ENCODE measurements at places on chromosomes 4 and X. TPM values are rescaled to one million over a fixed set of nuclear protein-coding genes. Genes with fewer than 3 reads are reported as not detected.

HSFX4 gene
- total RNA-seq, result not detected

DIPK2B gene
- 2.0 TPM for total RNA-seq

SYTL4 gene
- 16.8 TPM for total RNA-seq

MAGEC2 gene
- total RNA-seq, result not detected

PGAM4 gene
- total RNA-seq, result not detected

IL1RAPL2 gene
- not detected for total RNA-seq

GPC4 gene
- 5.9 TPM for total RNA-seq

DCHS2 gene
- total RNA-seq, result 0.23 TPM

ERCC6L gene
- total RNA-seq, result 1.2 TPM

- H3K27me3 ChIP-seq, result no peaks in the 10 kb centered on the region
- no peak for DNase-seq
- no peaks in the 10 kb centered on the region for H3K36me3 ChIP-seq
- H3K27ac ChIP-seq, result peak overlapping the region; percentile 78
- H3K4me3 ChIP-seq, result no peak overlapping the region
Measured at GRCh38 chrX:45758319-45758718, 557.6 kb upstream of the DIPK2B start.

- H3K4me1 ChIP-seq, result no peaks in the 10 kb centered on the region
- no peaks in the 10 kb centered on the region for H3K36me3 ChIP-seq
- peak overlapping the region; percentile 13 for H3K27ac ChIP-seq
- no peaks in the 10 kb centered on the region for H3K27me3 ChIP-seq
- H3K4me3 ChIP-seq, result no peak overlapping the region
Measured at GRCh38 chr4:180794333-180794732, 1448.9 kb upstream of the TENM3 start.

- DNase-seq, result no peak
- no peaks in the 10 kb centered on the region for H3K27me3 ChIP-seq
- H3K36me3 ChIP-seq, result no peaks in the 10 kb centered on the region
- H3K4me1 ChIP-seq, result no peaks in the 10 kb centered on the region
- H3K27ac ChIP-seq, result no peak overlapping the region
Measured at GRCh38 chrX:79361192-79361870, 5.8 kb downstream of the ITM2A start.

DNA sequence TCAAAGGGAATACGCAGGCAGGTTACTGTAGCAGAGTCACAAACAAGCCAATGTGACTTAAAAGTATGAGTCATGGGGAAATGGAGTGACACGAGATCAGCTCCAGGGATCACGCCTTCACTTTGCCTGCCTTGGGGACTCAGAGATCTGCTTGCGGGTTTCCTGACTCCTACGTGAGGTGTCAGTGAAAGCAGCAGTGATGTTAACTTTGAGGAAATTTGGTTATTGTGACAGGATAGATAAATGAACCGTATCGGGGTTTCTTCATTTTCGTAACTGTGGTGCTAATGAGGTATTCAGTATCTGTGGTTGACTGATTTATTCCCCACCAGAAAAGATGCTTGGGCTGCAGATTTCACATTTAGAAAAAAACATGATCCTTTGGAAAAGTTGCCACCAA, 383.3 kb upstream of the ZFP42 start:
- H3K4me3 ChIP-seq, result no peak overlapping the region
- H3K4me1 ChIP-seq, result no peaks in the 10 kb centered on the region
- DNase-seq, result no peak
- no peaks in the 10 kb centered on the region for H3K36me3 ChIP-seq

DNA sequence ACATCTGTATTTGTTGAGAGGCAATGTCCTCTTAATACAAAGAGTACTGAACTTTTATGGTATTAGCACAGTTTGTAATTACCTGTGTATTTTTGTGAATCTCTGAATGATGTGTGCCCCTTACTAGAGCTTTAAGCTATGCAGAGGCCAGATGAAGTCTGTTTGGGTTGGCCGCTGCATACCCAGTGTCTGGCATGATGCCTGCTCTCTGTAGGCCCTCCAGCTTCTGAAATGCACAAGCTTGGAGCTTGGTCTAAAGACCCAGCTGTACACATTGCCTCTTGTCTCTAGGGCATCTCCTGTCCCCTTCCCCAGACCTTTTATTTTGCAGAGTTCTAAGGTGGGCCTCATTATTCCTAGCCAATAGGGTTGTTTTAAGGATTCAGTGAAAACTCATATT, 68.6 kb downstream of the CDS1 start:
- H3K36me3 ChIP-seq, result no peaks in the 10 kb centered on the region
- no peaks in the 10 kb centered on the region for H3K4me1 ChIP-seq
- H3K4me3 ChIP-seq, result no peak overlapping the region
- no peak overlapping the region for H3K27ac ChIP-seq

DNA sequence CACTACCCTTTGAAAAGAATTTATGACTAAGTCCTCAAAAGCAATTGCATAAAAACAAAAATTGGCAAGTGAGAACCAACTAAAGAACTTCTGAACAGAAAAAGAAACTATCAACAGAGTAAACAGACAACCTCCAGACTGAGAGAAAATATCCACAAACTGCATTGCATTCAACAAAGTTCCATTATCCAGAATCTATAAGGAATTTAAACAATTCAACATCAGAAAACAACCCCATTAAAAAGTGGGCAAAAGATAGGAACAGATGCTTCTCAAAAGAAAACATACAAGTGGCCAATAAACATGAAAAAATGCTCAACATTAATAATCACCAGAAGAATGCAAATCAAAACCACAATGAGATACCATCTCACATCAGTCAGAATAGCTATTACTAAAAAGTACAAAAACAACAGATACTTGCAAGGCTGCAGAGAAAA, 130.2 kb downstream of the GASK1B start:
- H3K36me3 ChIP-seq, result no peaks in the 10 kb centered on the region
- H3K27ac ChIP-seq, result no peak overlapping the region
- DNase-seq, result no peak
- H3K4me3 ChIP-seq, result no peak overlapping the region
- H3K27me3 ChIP-seq, result no peaks in the 10 kb centered on the region

DNA sequence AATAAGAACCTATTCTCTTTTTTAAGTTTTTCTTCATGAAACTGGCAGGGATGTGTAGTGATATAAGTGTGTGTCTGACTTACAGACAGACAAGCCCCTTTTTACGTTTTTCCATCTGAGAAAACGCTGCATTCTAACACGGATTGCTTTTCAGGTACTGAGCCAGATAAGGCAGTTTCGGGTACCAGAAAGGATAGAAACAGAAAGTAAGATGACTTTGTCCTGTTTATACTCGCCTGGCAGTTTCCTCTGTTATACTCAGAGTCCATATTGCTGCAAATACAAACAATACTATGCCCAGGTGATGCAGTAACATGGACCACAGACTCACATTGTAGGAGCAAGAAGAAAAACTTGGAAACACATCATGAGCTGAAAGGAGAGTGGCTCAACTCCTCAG, 2320.6 kb upstream of the AGA start:
- H3K27ac ChIP-seq, result no peak overlapping the region
- no peaks in the 10 kb centered on the region for H3K4me1 ChIP-seq
- no peak for DNase-seq
- H3K27me3 ChIP-seq, result no peaks in the 10 kb centered on the region
- H3K4me3 ChIP-seq, result no peak overlapping the region

- H3K27ac ChIP-seq, result peak within 1 kb of the TSS; percentile 90
- H3K27me3 ChIP-seq, result no peaks in the 10 kb centered on the region
- H3K36me3 ChIP-seq, result peaks cover 28% of the 10 kb centered on the region
- H3K4me1 ChIP-seq, result peaks cover 14% of the 10 kb centered on the region
Measured at GRCh38 chr4:38804654-38805295, at the start of gene TLR1. Gene TLR1 (minus strand): TSS chr4:38804791. CDS start chr4:38798831, 5,960 bp downstream.

DNA sequence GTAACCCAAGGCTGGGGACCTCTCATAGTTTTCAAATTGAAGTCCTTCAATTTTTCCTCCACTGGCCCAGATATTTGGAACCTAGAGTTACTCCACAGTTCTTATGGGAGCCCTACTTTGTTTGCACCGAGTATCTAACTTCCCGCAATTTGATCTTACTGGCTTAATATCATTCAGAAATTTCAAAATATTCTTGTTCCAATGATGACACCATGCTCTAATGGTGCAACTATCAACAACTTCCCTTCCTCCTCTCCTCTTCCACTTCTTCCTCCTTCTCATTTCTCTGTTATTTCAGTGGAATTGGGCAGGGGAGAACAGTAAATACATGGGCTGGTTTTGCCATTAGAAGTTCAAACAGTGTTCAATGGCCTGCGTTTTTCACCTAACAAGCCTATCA, 20.2 kb downstream of the PDCL2 start:
- DNase-seq, result no peak
- H3K36me3 ChIP-seq, result no peaks in the 10 kb centered on the region
- H3K27ac ChIP-seq, result no peak overlapping the region
- H3K27me3 ChIP-seq, result no peaks in the 10 kb centered on the region
- no peaks in the 10 kb centered on the region for H3K4me1 ChIP-seq

- no peak for DNase-seq
- no peak overlapping the region for H3K4me3 ChIP-seq
- H3K27ac ChIP-seq, result no peak overlapping the region
- H3K36me3 ChIP-seq, result no peaks in the 10 kb centered on the region
- no peaks in the 10 kb centered on the region for H3K4me1 ChIP-seq
Measured at GRCh38 chr4:168673476-168673875, 176.6 kb downstream of the PALLD start.

GRCh38 chrX:44536198-44536597, 6.5 kb downstream of the FUNDC1 start:
- H3K27me3 ChIP-seq, result no peaks in the 10 kb centered on the region
- no peak overlapping the region for H3K27ac ChIP-seq
- DNase-seq, result no peak
- no peak overlapping the region for H3K4me3 ChIP-seq
- no peaks in the 10 kb centered on the region for H3K4me1 ChIP-seq

DNA sequence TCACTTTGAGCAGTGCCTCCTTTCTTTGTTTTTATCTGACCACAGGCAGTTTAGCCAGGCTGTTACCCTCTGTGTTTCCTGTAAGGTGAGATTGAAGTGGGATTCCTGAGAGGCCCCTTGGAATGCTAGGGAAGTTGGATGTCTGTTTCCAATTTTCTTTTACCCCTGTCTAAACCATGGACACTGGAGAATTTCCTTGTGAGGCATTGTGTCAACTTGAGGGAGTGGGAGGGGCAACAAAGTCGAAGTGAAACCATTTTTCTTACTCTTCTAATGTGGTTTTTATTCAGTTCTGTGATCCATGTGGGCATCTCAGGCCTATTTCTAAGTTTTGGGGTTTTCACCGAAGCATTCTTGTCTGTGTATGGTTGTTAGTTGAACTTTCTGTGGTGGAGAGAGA, 296.1 kb upstream of the UGT8 start:
- no peaks in the 10 kb centered on the region for H3K27me3 ChIP-seq
- no peak for DNase-seq
- no peaks in the 10 kb centered on the region for H3K4me1 ChIP-seq
- no peak overlapping the region for H3K27ac ChIP-seq
- no peak overlapping the region for H3K4me3 ChIP-seq

- H3K27me3 ChIP-seq, result no peaks in the 10 kb centered on the region
- peak; percentile 96 for DNase-seq
- peak within 1 kb of the TSS; percentile 75 for H3K27ac ChIP-seq
- H3K4me1 ChIP-seq, result peaks cover 17% of the 10 kb centered on the region
- H3K36me3 ChIP-seq, result no peaks in the 10 kb centered on the region
Measured at GRCh38 chrX:71365875-71366673, at the start of gene TAF1. Gene TAF1 (plus strand): TSS chrX:71366357. CDS start chrX:71366375, 18 bp downstream.

GRCh38 chr4:73012673-73013072, 56.8 kb downstream of the COX18 start:
- no peak overlapping the region for H3K4me3 ChIP-seq
- H3K36me3 ChIP-seq, result no peaks in the 10 kb centered on the region
- no peaks in the 10 kb centered on the region for H3K27me3 ChIP-seq
- H3K27ac ChIP-seq, result no peak overlapping the region
- H3K4me1 ChIP-seq, result no peaks in the 10 kb centered on the region

DNA sequence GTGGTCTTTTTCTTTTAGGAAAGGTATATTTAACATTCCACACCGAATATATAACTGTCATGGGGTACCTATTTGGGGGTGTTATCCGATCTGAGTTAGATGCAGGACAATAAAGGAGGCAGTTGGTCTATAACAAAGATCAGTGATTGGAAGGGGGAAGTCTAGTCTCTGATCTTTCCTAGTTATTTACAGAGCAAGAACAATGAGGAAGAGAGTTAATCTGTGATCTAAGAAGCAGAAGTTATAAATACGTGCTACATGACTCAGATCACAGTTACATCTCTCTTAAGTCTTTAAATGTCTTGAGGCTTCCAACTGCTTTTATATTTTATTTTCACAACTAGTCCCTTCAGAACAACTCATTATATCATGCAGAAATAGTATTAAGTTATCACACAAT, 33.2 kb upstream of the ARMCX4 start:
- H3K36me3 ChIP-seq, result no peaks in the 10 kb centered on the region
- no peaks in the 10 kb centered on the region for H3K27me3 ChIP-seq
- H3K4me1 ChIP-seq, result no peaks in the 10 kb centered on the region
- H3K27ac ChIP-seq, result no peak overlapping the region
- no peak for DNase-seq

GRCh38 chr4:53557669-53558064, 33.6 kb downstream of the LNX1 start:
- H3K36me3 ChIP-seq, result no peaks in the 10 kb centered on the region
- H3K27ac ChIP-seq, result no peak overlapping the region

DNA sequence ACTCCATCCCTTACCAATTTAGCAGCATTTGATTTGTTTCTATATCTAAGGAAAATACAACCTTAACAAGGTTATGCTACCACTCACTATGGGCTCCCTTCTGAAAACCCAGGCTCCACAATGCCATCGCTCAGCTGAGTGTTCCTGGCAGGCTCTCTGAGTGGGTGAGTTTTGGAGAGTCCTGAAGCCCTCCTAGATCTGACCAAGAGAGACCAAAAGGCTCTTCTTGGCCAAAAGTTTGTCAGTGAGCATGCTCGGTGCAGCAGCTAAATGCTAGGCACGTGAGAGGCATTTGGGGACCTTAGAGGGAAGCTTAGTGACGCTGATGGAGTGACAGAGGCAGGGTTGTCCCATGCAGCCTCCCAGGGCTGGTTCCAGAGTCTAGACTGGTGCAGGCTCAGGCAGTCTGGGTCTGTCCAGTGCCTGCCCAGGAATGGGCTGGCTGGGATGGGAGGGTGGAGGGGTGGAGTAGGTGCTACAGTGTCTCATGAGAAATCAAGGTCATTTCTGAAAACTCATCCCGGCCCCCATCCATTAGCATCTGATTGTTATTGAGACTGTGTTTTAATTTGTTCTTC, 346.8 kb downstream of the NR3C2 start:
- no peaks in the 10 kb centered on the region for H3K4me1 ChIP-seq
- no peak overlapping the region for H3K27ac ChIP-seq
- no peak for DNase-seq
- H3K27me3 ChIP-seq, result no peaks in the 10 kb centered on the region
- no peaks in the 10 kb centered on the region for H3K36me3 ChIP-seq
- H3K4me3 ChIP-seq, result no peak overlapping the region

GRCh38 chrX:111129921-111130320, 33.9 kb downstream of the PAK3 start:
- H3K36me3 ChIP-seq, result no peaks in the 10 kb centered on the region
- no peaks in the 10 kb centered on the region for H3K4me1 ChIP-seq
- H3K27me3 ChIP-seq, result no peaks in the 10 kb centered on the region
- DNase-seq, result no peak
- no peak overlapping the region for H3K27ac ChIP-seq
- H3K4me3 ChIP-seq, result no peak overlapping the region

All from spleen (tissue), 13 donors.